ENCODE measurements at places on chromosomes 2 and 18.

GRCh38 chr2:9264301-9264700 lies 57.7 kb downstream of the ASAP2 start:
- DNase-seq, result no peak

DNA sequence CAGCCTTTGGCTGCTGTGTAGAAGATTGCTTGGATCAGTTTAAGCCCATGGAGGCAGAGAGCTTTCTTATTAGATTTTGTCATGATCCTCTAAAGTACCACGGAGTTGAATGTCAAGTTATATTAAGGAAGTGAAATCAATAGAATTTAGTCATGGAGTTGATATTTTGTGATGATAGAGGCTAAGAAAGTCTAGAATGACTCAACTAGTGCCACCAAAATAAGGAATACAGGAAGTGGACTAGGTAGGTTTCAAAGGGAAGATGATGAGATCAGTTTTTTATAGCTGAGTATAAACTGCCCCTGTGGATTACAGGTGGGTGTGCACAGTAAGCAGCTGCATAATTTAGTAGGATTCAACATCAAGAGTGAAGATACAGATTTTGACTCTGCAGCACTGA lies 25.2 kb downstream of the FBXO36 start:
- no peak for DNase-seq

DNA sequence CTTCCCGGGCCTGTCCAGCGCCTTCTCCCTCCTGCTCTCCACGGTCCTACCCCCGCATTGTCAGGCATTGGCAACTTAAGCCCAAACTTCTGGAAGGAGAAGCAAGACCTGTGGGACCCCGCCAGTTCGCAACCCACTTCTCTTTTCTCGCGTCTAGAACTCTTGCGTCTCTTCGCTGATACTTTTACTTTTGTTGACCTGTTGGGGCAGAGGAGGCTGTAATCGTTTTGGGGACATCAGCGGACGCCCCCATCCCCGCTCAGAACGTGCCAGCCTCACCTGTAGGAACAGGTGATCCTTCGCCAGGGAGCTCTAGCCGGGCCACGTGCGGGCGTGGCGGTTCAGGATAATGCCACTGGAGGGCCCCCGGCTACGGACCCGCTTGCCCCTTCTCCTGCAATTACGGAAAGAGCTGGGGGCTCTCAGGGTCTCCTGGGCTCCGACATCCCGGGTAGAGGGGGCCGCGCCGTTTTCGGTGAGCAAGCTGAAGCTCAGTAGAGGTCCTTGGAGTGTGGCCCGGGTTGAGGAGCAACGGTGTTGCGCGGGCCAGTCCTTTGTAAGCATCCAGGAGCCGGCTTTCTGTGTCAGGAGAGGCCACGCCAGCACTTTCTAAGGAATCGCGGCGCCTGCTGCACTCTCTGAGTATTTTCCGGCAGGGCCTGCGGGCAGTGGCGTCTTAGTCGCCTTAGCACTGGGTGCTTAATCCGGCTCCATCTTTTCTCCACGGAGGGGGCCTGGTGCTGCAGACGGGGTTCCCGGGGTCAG lies 1.6 kb downstream of the MTCL1 start:
- DNase-seq, result peak; percentile 38

GRCh38 chr18:69659142-69659651 lies 258.5 kb downstream of the DOK6 start:
- DNase-seq, result no peak

- DNase-seq, result no peak
Observed at GRCh38 chr2:163347982-163348856, 387.6 kb downstream of the FIGN start.

Measured in memory B cell (primary cell).